ENCODE measurements at places on chromosomes 1 and 21.

GRCh38 chr1:234934611-234935033 is 194.0 kb downstream of the TOMM20 start:
- peak; percentile 58 for DNase-seq

DNA sequence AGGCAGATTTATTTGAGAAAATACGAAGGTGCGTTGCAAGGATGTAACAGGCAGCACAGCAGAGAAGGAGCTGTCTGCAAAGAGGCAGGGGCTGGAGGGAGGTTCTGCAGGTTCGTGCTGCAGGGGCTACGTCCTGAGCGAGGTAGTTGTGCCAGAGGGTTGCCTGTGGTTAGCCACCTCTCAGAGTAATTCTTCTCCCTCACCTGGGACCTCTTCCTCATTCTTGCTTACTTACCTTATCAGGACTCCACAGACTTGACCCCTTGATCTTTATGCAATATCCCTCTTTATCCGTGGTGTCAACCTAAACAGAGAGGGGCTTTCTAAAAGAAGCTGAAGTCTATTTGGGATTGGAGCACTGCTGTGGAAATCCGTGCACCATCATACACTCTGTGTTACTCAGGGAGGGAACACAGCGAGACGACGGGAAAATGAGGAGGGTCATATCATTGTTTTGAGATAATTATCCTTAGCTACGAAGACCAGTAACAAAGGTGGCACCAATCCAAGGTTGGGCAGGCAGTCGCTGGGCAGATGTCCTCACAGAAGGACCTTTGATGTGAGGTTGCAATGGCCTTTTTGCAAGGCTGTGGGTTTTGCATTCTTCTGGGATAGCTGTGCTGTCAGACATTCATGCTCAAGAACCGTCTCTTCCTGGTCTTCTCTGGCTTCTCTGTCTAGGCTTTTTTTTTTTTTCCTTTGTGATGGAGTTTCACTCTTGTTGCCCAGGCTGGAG is 82.8 kb downstream of the WDR4 start:
- no peak for DNase-seq

GRCh38 chr1:15584489-15585363 is at the start of gene AGMAT:
TSS of gene AGMAT (minus strand) at chr1:15585051. CDS start at chr1:15584967, 84 bp downstream.
- DNase-seq = no peak

DNA sequence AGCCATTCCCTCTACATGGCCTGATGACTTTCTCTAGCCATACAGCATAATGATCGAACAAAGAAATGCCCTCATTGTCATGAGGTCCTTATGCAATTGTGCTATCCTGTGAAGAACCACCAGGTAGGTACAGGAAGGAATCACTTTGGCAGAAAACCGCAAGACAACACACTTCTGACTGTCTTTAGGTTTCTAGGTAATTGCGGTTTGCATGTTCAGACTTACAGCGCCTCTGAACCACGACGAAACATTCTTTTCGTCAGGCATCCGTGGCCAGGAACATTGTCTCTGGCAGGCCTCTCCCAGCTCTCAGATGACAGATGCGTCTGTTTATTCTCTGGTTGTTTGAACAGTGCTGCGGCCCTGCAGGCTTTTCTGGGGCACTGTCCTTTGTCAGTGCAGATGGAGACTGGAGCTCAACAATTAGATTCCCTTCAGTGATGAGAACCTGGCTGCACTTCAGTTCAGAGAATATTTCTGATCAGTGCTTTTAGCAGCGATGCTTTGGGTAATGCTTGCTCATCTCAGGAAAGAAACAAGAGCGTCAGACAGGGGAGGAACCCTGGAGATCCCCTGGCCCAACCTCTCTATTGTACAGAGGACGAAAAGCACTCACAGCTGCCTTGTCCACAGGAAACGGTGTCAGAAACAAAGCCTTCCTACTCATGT is 63.4 kb downstream of the B3GALT5 start:
- DNase-seq = peak; percentile 97

DNA sequence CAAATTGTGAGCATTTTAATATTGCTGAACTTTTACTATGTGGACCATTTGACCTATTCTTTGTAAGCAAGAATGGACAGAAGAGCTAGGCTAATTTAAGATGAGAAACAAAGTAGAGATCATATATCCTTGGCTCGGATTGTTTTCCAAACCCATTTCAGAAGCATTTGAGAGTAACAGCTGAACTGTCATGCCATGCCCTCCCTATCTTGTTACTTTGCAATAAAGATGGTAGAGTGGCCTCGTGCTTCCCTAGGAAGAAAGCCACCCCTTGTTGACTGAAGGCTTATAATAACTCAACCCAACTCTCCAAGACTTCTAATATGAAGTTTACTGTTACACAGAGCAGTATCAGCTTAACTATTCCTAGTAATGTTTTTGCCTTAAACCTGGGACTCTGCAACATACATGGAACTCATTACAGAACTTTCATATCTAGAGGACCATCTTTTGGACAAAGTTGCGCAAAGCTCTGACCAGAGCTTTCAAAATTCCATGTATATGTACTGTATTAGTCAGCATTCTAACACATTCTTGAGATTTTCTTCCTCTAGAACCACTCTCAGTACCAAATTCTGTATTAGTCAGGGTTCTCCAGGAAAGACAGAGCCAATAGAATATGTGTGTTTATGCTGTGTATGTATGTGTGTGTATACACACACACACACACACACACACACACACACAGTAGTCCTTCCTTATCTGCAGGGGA is 68.7 kb downstream of the ADAMTS1 start:
- no peak for DNase-seq

DNA sequence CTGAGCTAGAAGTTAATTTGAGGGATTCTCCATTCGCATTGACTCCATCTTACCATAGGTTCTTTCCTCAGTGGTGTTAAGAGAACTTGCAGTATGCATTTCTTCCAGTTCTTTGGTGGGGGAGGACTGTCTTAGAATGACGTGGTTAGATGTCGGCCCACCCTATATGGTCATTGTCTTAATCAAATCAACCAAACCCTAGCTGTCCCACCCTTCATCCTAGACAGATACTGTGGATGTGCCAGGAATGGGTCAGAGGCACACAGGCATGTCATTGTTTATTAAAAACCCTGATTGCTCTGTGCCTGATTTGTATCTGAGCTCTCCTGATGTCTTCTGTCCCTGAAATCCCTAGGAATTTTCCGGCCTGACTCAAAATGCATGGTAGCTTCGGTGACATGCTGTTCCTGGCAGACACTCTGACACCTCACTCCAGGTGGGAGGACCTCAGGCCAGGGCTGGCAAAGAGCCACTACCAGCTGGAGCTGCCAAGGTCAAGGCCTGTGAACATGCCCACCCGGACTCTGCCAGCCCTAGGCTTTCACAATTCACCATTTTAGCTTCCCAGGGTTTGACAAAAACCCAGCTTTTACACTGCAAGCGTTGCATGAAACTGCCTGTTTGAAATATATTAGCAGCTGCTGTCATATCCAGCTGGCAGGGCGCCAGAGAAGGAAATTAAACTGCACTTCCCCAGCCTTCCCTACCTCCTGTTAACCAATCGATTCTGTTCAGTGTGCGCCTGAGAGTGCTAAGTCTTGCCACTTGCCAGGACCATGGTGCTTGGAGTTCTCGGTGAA is 134.0 kb downstream of the FAM78B start:
- DNase-seq = no peak

DNA sequence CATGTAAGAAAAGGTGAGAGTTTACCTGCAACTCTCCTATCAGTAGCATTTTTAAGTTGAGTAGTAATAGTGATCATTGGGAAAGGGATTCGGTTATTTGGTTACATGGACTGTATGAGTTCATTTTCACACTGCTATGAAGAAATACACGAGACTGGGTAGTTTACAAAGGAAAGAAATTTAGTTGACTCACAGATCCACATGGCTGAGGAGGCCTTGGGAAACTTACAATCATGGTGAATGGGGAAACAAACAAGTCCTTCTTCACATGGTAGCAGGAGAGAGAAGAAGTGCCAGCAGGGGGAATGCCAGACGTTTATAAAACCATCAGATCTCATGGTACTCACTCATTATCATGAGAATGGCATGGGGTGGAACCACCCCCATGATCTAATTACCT is 59.3 kb upstream of the FBXO28 start:
- DNase-seq = no peak

DNA sequence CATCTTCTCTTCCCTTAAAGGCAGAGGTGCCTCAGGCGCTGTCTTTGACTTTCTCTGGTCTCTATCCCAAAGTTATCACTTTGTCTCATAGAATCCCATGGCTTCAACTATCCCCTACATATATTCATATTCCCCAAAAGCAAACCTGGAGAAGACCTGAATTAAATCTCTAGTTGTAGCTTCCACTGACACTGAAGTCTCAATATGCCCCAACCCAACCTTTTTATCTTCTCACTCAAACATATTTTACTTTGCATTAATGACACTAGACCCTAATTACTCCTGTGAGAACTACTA is 354.5 kb upstream of the DUSP10 start:
- no peak for DNase-seq

DNA sequence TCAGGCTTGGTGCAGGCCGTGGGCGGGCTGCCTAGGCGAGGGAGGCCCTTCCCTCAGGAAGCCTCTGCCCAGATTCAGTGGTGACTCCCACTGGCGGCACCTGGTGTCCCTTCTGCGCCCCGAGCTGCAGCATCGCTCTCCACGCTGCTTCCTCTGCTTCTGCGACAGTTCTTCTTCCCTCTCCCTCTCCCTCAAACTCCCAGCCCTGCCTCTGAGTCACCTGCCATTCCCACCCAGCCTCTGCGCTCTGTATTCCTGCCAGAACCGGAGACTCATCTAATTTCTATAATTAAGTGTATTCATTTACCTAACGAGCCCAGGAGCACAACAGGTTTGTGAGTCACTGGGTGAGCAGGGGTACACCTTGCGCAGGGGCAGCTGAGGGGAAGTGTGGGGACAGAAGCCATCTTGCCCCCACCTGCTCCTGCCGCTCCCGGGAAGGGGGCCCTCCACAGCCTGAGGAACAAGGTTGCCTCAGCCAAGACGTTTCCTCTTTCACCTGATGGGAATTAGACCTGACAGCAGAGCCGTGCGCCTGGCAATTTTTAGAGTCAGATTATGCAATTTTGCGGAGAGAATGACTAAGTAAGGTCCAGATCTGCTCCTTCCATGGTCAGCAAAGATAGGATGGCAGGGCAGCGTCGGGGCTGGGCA is 19.4 kb downstream of the KCNC4 start:
- DNase-seq = no peak

DNA sequence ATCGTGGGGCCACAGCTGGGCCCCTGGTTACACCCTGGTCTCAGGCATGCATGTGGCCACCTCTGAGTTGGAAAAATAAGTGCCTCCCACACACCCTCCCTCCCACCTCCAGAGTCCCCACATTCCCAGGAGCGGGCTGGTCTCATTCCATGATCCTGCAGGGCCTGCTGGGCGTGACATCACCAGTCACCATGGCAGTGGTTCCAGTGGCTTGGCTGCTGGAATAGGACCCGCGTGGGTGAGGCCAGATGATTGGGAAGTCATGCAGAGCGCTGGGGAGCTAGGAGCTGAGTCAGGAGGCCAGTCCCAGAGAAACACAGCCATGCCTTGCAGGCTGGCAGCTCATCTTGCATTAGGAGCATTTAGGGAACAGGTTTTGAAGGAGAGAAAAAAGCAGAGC is 125.4 kb upstream of the TMEM51 start:
- DNase-seq = peak; percentile 97

DNA sequence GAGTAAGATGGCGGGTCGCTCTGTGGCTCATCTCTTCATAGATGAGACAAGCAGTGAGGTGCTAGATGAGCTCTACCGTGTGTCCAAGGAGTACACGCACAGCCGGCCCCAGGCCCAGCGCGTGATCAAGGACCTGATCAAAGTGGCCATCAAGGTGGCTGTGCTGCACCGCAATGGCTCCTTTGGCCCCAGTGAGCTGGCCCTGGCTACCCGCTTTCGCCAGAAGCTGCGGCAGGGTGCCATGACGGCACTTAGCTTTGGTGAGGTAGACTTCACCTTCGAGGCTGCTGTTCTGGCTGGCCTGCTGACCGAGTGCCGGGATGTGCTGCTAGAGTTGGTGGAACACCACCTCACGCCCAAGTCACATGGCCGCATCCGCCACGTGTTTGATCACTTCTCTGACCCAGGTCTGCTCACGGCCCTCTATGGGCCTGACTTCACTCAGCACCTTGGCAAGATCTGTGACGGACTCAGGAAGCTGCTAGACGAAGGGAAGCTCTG is 2.4 kb downstream of the TNFAIP8L2 start:
- DNase-seq = no peak

DNA sequence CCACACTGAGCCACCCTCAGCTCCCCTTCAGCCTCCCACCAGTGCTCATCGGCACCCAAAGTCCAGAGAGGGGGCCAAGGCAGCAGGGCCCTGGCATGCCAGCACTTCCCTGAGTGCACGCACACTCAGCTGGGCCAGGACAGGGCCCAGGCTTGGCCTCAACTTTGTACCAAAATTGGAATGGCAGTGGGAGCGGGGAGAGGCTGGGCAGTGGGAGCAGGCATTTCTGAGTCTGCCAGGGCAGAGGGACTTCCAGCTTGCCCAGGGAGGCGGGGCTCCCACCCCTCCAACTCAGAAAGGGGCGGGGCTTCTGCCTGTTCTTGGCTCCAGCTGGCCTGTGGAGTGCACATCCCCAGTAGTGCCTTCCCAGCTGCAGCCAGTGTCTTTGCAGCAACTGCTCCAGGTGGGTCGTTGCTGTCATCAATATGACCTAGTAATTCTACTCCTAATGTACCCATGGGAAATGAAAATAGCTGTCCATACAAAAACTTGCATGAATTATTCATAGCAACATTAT is 10.3 kb upstream of the SNX7 start:
- no peak for DNase-seq

GRCh38 chr1:228414511-228415211 is 2.0 kb downstream of the TRIM17 start:
- no peak for DNase-seq

DNA sequence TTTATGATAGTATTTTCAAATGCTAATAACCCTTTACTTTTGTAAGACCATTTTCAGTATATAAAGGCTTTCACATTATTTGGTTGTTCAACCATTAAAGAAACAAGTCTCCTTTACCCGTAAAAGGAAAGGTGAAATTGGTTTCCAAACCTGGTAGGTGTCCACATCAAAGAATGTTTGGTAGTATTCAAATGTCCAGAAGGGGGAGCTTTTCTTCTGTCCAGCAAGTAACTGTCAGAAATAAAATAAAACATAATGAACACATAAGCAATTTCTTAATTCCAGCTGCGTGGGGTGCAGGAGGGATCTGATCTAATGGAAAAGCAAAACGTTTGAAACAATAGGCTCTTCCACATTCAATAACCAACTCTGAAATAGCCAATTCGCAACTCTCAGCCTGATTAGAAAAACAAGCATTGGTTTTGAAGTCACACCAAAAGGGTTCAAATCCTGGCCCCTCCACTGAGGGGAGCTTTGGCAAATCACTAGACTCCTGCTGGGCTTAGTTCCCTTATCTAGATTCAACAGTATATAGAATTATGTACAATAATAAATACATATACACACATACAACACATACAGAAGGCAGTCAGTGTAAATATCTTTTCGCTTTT is 11.0 kb downstream of the YIPF1 start:
- DNase-seq = peak; percentile 50

Measured in Caki2 (cell line).